ENCODE measurements at places on chromosomes 16 and 17.
A peak's percentile ranks its signal among the peaks of the same experiment; 100 is the strongest.

DNA sequence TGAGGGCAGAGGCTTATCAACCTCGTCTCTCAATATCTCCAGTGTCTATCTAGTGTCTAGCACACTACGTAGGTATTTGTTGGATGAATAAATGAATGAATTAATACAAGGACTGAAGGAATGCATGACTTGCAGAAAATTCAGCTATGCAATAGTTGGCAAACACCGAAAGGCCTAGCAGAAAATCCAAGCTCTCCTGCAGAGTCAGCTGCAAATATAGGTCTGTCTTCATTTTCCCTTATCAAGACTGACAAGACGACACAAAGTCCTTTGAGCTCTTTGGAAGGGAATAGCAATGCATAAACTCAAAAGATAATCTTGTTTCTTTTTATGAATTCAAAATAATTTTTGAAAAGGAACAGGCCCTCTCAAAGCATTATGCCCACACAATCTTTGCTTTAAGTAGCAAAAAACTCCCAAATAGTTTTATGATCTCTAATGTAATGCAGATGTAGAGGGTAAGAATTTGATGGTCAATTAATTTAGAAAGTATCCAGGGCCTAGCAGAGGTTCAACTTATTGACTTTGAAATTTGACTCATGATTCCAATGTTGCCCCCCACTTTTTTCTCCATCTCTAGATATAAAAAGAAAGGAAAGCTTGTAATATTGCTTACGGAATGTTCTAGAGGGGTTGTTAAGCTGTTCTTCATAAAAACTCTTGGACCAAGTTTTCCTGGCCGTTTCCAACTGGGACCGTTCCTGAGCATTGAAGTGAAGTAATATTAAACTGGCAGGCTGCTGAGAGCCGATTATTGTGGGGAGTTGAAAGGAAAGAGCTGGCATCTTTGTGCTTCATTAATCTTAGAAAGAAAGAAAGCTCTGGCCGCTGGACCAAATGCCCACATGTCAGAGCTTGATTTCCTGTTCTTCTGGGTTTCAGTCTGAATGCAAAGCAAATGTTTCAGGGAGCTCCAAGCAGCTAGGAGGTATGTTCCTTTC, 227.3 kb downstream of the HS3ST3A1 start:
- no peak for DNase-seq

- DNase-seq = no peak
These were observed 21.5 kb downstream of the EPOP start for GRCh38 chr17:38653230-38653629.

- no peak for DNase-seq
These were observed 13.8 kb upstream of the KCNJ18 start for GRCh38 chr17:21678393-21679081.

DNA sequence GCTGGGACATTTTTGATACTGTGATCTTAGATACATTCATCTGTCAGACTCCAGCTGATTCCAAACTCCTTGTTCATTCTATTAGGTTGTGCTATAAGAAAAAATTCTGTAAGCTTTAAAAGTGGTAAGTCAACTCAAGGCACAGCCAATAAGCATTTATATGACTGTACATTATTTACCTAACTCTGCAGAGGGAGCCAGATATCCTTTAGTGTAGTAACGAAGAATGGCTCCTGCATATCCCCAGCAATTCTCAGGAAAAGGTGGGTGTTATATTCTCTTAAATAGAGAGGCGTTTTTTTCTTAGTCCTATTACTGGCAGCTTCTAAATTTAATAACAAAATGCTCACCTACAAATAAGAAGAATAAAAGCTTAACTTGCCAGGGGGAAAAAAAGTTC, 374.3 kb upstream of the GOT2 start:
- no peak for DNase-seq

DNA sequence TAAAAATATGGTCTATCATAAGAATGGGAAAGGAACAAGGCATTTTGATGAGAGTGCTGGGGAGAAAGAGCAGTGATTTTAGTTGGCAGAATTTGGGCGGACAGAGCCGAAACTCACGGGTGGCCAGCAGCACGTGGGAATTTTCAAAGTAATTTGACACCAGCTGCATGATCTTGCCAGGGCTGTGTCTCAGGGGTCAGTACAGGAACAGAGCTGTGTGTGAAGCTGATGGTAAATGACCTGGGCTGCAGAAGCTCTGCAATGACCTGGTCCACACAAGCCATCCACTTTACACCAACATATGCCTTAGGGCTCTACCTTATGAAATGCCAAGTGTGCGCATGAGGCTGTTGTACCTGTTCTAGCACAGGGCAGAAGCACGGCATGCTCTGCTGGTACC, 112.0 kb downstream of the ZFHX3 start:
- DNase-seq = no peak

DNA sequence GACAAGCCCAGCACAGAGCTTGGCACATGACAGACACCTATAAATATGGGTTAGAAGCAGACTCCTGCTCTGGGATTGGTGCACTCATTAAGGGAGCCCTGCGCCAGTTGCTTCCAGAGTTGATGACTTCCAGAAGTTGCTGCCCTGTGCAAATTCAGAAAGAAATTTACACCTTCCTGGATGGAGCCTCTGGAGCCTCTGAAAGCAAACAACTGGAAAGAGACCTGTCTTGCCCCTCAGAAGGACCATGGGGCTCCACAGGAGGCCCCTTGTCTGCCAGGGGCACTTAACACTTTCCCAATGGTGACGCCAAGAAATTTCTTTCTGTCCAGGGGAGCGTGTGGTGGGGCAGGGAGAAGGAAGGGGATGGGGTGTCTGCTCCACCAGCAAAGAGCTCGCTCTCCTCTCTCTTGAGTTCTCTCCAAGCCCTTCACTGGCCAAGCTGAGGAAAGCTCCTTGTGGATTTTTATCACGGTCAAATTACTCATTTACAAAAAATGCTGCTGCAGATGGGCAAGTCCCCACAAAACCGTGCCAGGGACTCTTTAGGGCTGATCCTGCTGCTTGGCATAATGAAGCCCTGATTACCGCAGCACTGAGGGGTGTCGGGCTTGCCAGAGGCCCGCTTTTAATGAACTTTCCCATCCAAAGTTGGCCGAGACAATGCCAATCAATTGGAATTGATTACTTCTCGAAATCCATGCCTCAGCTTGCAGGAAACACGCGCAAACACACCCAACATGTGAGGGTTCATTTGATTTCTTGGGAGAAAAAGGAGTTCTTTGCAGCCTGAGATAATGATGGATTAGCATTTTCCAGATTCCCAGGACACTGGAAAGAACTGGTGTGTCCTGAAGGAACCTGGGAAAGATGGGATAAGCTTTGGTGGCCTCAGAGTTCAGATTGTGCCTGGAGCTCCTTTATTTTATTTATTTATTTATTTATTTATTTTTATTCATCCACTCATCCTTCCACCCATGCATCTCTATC, 583.6 kb upstream of the CDH5 start:
- DNase-seq = no peak

DNA sequence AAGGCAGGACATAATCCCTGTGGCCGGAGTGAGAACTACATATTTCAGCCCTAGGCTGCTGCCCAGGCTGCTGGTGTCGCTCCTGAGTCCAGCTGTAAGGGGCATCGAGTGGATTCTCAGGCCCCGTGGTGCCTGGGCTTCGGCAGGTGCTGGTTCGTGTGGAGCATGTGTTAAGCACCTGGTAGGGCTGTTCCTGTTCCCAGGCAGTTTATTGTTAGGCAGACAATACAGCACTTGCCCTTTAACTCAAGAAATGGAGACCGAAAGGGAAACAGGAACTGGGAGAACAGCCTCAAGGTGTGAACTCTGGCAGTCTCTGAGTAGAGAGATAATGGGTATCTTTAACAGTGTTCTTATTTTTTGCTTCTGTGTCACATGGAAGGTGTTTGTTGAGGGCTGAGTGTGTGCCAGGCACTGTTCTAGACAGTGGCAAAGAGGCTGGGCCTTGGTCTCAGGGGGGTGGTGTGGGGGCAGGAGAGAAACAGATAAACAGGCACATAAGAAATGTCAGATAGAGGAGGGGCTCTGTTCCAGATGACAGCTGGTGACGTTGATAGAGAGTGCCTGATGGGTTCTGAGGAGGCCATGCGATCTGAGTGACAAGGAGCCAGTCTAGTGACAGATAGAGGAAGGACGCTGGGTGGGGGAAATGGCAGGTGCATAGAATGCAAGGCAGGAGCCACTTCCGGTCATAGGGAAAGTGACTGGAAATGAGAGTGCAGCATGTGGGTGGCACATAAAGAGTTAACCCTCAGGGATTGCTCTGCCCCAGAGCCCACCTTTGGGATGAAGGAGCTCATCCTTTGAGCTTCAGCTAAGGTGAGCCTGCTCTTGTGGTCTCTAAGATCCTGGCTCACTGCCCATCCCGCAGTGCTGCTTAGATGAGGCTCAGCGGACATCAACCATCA, 33.8 kb downstream of the EPN2 start:
- DNase-seq = no peak

- DNase-seq = no peak
These were observed 158.8 kb downstream of the AATF start for GRCh38 chr17:37107406-37108083.

DNA sequence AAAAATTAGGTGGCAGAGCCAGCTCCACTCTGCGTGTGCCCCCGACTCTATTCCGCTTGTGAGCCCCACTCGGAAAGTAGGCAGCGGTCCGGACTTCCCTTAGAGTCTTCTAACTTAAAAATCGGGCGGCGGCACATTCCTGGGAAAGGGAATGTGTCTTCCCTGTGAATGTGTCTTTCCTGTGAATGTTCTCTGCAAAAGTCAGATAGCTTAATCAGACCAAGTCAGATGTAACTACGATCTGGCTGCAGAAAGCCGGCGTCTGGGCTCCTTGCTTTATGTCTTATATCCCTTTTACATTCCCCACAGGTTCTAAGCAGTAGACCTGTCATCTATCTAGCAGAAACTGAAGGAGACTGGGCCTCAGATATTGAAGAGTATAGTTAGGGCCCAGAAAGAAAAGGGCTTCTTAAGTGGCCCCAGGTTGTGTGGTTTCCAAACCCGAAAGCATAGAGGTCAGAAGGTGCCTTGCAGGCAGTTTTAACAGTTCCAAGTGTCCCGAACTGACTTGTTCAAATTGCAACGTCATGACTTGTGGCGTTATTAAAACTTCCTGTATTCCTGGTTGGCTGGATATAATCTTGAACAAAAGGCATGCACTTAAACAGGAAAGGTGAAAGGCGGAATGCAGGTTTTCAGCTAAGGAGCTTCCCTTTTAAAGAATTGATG, 601 bp downstream of the PHKB start:
- peak; percentile 28 for DNase-seq

- peak; percentile 92 for DNase-seq
These were observed at the start of gene FA2H for GRCh38 chr16:74774223-74775139. Gene FA2H, minus strand, starts transcription at chr16:74774820. Its CDS starts 65 bp downstream, at chr16:74774755.

GRCh38 chr16:89547291-89547690, 13.2 kb upstream of the RPL13 start:
- DNase-seq = no peak

DNA sequence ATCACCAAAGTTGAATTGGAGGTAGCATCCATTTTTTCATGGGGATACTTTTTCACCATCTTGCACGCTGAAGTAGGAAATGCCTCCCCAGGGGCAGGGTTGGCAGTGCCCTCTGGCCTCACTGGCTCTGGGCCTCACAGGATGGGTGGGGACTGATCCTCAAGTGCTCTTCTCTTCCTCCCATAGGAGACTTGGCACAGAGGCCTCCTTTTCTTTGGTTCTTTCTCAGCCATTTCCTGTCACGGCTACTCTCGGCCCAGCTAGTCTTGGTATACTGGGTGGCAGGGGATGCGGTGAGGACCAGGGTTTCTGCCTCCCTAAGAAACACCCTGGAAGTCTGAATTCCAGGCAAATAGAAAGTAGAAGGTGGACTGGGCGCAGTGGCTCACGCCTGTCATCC, 58.2 kb downstream of the PECAM1 start:
- DNase-seq = no peak

GRCh38 chr16:4982056-4982867, 24.1 kb downstream of the SEC14L5 start:
- no peak for DNase-seq

DNA sequence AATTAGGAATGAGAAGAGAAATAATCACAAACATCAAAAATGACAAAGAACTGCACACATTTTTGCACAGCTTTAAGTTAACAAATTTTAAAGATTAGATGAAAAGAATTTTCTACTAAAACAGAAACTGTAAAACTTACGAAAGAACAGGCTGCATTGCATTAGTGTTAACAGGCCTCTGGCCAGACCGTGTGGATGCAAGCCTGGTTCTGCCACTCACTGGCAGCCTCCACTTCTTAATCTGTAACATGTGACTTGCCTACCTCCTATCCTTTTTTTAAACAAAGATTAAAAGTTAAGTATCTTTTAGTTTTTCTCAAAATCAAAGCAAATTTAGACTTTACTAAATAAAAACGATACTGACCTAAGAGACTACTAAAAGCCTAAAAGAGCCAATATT, 37.5 kb downstream of the CREBBP start:
- no peak for DNase-seq

DNA sequence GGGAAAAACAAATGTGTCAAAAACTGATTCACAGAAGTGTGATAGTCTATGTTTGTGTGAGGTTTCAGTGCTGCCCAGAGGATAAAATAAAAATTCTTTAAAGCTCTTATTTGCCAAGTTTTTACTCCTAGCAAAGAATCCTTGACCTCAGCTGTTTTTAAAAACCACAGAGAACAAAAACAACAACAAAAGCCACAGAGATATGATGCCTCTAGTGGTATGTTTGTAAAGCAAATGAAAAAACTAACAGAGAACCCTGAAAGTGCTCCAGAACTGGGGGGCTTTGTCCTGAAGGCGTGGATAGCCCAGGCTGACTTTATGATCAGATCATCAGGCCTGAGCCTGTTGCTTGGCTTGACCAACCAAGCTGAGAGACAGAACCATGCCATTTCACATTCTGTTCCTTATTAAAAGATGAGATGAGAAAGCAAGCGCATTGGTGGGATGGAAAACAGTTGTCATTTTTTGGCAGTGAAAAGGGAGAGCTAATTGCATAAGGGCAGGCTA, 411.0 kb downstream of the CPPED1 start:
- no peak for DNase-seq

GRCh38 chr17:34154961-34155730, 99.9 kb upstream of the CCL2 start:
- no peak for DNase-seq

GRCh38 chr16:55240888-55241287, 83.1 kb upstream of the IRX6 start:
- no peak for DNase-seq

DNA sequence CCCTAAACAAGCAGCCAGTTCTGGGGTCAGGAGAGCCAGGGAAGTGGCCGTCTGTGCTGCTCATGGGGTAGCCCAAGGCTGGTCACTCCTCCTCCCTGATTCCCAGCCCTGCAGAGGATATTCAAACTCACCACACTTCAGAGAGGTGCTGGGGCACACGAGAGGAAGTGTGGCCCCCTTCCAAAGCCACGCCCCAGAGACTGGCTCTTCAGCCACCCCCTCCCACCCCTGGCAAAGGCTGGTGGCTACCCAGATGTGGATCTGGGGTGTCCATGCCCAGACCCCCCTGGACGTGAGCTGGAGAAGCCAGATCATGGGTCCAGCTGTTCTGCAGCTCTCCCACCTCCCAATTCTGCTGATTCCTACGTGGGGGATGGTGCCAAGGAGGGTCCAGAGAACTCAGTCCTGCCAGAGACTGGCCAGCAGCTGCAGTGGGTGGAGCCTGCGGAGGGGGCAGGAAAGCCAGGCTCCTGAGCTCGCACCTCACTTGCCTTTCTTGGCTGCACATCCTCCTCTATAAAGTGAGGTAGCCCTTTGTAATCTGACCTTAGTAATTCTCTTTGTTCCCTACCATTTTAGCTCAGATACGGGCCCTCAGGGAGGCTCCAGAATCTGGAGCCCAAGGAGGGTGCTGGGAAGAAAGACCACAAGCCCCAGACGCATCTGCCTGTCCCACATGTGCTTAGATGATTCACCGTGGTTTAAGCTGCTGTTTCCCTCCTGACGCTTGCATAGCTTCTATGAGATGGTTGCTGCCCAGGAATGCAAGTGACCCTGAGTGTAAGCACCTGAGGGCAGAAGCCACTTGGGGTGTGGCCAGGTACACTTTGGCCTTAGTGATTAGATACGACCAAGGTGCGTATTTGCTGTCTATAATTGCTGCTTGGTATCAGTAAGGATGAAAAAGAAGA, 15.3 kb downstream of the SDK2 start:
- no peak for DNase-seq
